ENCODE measurements at places on chromosomes 2 and 18.

DNA sequence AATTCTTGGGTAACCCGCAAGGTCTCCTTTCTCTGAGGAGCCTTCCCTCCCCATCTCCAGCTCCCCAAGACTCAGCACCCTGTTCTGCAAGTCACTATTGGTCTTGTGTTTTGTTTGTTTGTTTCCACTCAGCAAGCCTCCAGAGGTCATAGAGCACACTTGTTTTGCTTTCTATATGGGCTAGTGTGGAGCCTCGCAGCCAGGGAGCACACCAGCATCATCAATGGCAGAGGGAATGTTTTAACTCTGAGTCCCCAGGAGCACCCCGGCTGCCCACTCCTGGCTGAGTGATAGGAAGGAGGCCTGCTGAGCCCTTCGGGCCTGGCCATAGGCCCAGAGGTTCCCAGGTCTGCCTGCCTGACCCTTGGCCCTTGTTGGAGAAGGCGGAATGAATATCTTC lies 36.6 kb downstream of the GLI2 start:
- no peak for DNase-seq

DNA sequence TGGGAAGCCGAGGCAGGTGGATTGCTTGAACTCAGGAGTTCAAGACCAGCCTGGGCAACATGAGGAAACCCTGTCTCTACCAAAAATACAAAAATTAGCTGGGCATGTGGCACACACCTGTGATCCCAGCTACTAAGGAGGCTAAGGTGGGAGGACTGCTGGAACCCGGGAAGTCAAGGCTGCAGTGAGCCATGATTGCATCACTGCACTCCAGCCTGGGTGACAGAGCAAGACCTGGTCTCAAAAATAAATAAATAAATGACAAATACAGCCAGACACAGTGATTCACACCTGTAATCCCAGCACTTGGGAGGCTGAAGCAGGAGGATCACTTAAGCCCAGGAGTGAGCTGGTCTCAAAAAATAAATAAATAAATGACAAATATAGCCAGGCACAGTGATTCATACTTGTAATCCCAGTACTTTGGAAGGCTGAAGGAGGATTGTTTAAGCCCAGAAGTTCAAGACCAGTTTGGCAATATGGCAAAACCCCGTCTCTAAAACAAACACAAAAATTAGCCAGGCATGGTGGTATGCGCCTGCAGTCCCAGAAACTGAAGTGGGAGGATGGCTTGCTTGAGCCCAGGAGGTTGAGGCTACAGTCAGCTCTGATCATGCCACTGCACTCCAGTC lies 6.2 kb downstream of the KANSL3 start:
- DNase-seq, result peak; percentile 81

DNA sequence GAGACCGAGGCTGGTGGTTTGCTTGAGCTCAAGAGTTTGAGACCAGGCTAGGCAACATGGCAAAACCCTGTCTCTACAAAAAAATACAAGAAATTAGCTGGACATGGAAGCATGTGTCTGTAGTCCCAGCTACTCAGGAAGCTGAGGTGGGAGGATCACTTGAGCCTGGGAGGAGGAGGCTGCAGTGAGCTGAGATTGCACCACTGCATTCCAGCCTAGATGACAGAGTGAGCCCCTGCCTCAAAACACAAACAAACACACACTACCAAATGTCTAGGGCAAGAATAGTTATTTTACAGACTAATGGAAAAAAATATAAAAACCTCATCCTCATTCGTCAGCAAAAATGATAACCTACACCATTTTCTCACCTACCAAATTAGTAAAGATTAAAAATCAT lies 15.3 kb downstream of the BUB1 start:
- peak; percentile 13 for DNase-seq

GRCh38 chr2:138090330-138090729 lies 126.1 kb downstream of the HNMT start:
- peak; percentile 29 for DNase-seq

DNA sequence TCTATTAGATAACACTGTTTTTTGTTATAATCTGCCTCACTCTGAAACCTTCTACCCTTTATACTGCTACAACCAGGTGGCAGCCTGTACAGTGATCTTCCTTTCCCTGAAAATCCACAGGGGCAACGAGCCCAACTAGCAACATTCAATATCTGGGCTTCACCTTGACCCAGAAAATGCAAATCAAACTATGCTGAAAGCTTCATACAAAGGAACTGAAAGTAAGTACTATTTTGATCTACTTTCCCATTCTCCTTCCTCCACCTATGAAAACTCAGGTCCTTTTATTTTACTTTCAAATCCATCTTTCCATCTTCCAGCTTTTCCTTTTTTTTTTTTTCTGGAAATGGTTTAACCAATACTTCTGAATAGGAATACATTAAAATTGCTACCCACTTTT lies 175.8 kb upstream of the CCDC150 start:
- DNase-seq, result no peak

GRCh38 chr2:168910330-168910729 lies 9.2 kb downstream of the G6PC2 start:
- DNase-seq, result no peak

DNA sequence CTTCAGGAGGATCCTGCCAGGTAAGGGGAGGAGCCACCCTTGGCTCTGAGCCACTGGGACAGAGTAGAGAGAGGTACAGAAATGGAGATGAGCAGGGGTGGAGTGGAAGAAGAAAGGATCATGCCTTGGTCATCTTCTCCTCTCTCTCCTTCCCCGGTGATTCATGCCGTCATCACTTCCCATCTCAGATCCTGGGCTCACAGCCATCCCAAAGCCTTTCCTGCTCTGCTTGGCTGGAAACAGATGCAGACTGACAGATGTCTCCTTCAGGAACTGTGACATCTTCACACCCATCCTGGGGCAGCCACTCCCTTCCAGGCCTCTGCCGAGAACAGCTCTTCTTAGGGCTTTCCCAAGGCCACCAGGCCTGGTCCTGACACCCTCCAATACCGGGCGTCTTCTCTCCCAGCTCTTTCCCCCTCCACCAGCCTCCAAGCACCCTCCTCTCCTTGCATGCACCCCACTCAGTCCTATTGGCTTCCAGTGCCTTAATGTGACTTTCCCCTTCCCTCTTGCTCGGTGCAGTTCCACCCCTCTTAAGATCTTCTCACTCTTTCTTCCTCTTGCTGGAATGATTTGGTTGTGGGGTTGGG lies 58.3 kb upstream of the TNP1 start:
- peak; percentile 43 for DNase-seq

DNA sequence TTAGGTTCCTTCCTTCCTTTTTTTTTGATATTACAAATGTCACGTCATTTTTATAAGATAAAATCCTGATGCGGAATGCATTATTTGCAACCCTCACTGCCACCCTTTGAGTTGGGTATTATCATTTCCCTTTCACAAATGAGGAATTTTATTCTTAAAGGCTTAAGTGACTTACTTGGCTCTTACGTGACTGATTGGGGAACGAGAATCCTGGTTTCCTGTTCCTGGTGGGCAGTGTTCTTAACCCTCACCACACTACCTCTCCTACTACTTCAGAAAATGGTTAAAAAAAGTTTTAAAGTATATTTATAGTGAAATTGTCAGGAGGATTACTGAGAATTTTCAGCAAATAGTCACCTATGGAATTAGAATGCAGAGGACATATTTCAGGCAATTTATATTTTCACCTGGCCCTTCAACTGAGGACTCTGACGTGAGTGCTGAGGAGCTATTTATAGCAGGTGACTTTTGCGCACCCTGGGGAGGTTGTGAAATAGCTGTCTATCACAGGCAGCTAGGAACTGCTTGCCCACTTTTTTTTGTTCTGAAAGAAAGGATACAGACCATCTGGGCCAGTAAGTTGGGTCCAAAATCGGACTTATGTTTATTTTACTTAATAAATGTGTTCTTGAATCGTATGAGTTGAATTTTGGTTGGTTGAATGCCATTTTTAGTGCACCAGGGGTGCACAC lies 18.7 kb upstream of the RASGRP3 start:
- peak; percentile 87 for DNase-seq

DNA sequence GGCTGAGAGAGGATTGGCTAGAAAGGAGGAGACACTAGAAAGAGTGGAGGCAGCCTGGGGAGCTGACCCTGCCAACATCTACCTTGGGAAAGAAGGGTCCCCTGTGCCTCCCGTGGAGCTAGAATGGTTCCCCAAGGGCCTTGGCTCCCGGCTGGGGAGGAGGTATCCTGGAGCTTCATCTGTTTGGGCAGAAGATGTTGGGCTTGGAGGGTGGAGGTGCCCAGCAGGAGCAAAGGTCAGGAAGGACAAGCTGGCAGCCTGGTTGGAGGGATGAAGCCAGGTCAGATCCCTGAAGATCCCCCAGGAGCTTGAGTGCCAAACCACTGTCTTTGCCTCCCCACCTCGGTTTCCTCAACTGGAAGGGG lies 2.9 kb downstream of the ATP6V1B1 start:
- DNase-seq, result no peak

DNA sequence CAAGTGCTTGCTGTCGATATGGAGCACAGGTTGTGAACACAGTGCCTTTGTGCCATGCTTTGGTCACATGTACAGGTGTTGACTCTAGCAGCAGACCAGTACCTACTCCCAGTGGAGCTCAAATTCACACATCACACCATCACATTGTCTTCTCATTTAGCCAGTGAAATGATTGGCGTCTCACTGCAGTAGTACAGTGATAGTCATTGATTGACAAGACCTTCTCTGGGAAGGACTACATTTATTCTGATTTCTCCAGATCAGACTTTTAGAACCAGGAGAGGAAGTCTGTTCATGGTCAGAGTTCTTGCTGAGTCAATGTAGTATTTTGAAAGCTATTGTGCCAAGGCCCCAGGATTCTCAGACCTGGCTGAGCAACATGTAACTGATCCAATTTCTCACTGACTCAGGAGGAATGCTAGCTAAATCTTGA lies 75.2 kb downstream of the FMNL2 start:
- DNase-seq, result peak; percentile 72

DNA sequence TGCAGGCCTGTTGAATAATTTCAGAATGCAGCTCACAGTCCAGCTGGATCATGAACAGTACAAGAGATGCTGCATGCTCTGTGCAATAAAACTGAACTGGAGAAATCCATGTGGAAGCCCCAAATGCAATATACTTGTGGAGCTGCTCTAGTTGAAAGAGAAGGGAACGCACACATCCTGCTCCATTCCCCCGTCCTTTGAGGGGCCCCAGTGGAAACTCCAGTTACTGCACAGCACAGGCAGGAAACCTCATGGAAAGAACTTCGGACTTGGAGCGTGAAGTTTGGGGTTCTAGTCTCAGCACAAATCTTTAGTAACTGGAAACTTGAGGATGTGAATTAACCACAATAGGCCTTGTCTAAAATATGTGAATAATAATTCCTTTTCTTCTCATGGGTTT lies 73.2 kb downstream of the PLA2R1 start:
- no peak for DNase-seq

- DNase-seq, result no peak
Observed at GRCh38 chr18:62499263-62499650, 23.6 kb upstream of the ZCCHC2 start.

GRCh38 chr2:85472261-85472660 lies 53.7 kb downstream of the SH2D6 start:
- DNase-seq, result no peak

DNA sequence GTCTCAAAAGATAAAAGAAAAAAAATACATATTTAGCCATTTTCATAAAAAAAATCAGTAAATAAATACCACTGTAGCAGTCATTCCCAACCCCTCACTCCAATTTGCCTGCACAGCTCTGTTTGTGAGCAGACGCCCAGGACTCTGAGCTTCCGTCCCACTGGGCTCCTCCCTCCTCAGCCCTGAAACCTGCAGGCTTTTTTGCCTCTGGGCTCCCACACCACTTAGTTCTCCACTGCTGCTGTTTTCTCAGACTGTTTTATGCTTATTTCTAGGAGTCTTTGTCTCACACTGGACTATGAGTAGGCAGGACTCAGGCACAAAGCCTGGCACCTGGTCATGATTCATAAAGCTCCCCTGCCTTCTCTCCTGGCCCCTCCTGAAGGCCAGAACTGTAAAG lies 6.1 kb upstream of the CXCR1 start:
- no peak for DNase-seq

DNA sequence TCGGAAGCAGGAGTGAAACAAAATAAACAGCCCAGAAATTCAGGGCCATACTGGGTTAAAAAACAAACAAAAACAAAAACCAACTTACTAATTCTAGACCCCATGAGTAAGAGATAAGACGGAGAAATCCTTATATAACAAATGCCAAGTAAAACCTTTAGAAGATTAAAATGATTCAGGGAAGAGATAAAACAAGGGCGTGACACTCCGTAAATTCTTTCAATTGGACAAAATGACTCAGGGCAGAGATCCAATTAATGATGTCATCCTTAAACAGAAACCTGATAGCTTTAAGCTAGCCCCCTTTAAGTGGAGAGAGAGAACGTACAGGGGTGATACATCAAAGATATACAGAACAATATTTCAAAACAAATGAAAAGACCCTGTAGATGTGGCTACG lies 317.4 kb downstream of the NBAS start:
- DNase-seq, result no peak

GRCh38 chr2:171136024-171136423 lies 24.7 kb downstream of the TLK1 start:
- no peak for DNase-seq

DNA sequence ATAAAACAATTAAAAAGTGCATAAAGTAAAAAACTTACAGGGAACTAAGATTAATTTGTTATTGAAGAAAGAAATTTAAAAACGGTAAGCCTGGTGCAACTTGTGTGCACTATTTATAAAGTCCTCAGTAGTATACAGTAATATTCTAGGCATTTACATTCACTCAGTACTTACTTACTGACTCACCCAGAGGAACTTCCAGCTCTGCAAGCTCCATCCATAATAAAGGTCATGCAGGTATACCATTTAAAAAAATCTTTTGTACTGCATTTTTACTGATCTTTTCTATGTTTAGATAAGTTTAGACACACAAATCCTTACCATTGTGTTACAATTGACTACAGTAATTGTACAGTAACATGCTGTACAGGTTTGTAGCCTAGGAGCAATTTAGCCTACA lies 51.5 kb upstream of the NXPH2 start:
- DNase-seq, result no peak

DNA sequence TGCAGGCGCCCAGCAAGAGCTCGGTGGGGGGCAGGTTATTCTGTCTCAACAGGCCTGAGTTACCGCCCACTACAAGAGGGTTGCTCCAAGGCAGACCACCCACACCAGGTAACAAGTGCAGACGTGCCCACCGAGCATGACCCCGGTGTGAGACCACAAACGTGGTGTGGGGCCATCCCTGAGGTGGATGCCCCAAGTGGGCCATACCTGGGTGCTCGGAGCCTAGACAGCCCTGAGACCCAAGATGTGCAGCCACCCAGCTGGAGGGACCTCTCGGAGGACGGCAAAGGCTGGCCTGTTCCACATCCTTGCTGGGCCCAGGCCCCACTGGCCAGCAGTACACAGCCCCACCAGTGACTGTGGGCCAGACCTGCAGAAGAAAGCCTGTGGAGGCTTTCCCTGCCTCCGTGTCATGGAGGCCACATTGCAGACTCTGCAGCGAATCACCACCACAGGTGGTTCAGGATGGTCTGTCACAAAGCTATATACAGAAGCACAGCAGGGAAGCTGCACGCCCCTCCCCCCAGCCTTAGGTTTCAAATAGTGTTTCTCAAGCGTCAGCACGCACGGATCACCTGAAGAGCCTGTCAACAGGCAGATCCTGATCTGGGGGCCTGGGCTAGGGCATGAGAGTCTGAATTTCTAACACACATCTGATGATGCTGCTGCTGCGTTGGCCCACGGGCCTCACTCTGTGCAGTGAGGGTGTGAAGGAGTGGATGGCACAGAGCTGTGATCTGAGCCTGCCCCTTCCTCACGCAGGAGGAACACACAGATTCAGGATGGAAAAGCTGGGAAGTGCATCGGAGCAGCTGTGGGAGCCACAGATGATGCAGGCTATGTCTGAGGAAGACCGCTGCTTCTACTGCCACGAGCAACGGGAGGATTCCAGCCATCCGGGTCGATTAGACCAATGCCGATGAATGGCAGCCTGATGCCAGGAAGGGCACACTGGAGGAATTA lies 96.8 kb downstream of the UXS1 start:
- no peak for DNase-seq
